Renal cortex interstitium (tissue), 15 donors: ENCODE measurements at places on chromosomes 2 and 18. TPM values are rescaled to one million over a fixed set of nuclear protein-coding genes. Genes with fewer than 3 reads are reported as not detected.

DNA sequence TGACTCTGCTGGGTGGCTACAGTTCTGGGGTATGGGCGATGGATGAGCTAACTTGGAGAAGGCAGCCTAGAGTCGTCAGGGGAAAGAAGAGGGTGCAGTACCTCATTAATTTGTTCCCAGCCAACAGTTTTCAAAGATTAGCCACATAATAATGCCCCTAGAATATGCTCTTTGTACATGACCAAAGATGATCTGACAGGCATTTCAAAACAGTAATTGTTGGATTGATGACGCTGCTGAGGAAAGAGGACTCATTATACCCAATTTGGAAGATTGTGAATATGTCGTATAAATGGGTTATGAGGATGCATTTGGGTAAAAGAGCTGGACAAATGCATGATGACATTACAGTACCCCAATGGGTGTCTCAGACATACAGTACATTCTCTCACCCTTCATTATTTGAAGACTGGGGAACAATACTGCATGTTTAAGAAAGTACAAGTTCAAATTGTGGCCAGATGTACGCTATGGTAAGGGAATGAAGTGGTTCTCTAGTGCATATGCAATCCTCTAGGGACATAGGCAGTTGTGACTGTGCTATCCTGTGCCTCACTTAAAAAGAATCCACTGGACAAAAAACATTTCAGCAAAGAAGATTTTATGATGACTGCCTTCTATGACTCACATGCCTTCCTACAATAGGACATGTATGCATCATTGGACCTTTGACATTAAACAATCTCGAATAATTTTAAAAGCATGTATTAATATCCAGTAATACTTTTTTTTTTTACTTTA, 233.2 kb downstream of the CNTNAP5 start:
- DNase-seq: no peak

- no peak for DNase-seq
Observed at GRCh38 chr18:27695052-27695451, 481.9 kb downstream of the CDH2 start.

- no peak for DNase-seq
Observed at GRCh38 chr18:38747153-38747552, 1181.6 kb upstream of the CELF4 start.

DNA sequence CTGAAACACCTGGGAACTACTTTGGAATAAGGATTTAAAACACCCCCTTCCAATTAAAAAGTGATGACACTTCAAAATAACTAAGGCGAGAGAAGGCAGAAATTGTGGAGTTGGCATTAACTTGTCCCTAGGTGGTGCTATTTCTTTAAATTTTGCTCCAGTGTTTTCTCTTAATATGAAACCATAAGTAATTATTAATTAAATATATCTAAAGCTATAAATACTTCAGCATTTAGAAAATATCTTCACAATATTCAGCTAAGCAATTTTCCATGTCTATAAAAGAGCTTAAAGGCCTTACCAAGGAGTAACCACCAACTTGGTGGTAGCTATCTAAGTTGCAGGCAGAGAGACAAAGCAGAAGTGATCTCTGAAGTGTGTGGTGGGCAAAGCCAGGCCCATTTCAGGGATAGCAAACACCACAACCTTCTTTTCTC, 186.8 kb upstream of the PGAP1 start:
- no peak for DNase-seq

DNA sequence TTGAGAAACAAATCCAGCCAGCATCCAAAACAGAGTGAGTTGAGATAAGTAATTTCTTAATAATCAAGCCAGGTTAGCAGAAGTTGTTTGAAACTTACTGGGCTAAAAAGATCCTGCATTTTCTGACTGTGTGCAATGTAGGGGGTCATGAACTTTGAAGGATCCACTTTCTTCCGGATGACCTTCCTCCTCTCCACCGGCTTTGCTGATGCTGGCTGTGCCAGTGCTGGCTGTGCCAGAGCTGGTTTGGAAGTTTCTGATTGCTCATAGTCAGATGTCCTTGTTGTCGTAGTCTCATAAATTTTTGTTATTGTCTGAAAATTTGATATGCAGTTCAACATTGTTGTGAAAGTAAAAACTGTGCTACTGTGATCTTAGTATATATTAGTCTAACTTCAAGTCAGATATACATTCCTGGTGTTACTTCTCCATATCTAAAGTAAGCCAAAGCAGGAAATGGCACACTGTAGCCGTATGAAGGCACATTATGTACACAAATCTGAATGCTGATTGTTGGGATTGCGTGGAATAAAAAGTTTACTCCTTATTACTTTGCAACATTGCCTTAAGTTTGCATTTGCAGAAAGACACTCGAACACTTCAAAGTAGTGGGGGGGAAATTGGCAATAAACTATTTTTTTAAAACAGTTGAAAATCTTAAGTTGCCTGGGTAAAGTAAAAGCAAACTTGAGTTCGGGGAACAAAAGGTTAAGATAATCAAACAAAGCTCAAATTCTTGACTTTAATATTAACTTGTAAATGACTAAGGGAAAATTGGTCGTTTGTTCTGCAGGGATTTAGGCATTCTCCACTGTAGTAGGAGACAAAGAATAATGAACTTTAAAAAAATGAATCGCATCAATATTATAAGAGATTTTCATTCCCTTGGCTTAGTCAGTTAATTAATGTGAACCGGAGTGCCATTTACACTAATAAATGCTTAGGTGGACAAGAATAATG, 6.4 kb downstream of the NEB start:
- no peak for DNase-seq

- DNase-seq: no peak
Observed at GRCh38 chr2:136116813-136117390, 1.0 kb downstream of the CXCR4 start.

DNA sequence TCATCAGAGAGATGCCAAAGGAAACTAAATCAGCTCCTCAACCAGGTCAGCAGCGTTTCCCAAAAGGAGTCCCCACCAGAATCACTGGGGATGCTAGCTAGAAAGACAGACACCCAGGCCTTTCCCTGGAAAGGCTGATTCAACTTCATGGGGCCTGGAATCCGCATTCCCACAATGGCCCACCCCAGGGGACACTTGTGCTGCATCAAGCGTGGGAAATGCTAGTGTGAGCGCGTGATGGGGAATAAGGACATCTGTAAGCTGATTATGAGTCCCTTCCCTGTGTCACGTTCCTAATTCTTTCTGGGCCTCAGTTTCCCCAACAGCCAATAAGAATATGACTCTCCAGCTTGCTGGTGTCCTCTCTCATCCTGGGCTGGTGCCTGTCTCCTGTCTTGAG, 2.2 kb upstream of the WNT10A start:
- DNase-seq: no peak

CD8B2 gene
- polyA plus RNA-seq: 0.15 TPM

LMAN1 gene
- polyA plus RNA-seq: 124 TPM

CDH7 gene
- polyA plus RNA-seq: 13.9 TPM
